ENCODE measurements at places on chromosomes 4 and X.

- no peak for DNase-seq
These were observed 50.1 kb downstream of the GABRG1 start for GRCh38 chr4:46073778-46074177.

DNA sequence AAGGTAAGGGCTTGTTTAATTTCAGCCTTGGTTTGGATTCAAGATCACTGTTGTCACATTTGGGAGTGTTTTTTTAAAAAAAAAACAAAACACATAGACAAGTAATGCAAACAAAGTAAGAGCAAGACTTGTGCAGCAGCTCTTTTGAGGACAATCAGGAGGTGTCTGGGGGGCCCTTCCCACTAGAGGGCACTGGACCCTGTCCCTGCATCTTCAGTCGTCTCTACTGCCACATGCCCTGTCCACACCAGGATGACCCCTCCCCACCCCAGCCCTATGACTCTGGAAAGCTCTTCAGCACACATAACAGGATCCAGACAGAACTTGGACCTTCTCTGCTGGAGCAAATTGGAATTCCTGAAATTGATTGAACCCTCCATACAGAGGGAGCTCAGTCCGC, 71.0 kb downstream of the USP46 start:
- DNase-seq = peak; percentile 13

DNA sequence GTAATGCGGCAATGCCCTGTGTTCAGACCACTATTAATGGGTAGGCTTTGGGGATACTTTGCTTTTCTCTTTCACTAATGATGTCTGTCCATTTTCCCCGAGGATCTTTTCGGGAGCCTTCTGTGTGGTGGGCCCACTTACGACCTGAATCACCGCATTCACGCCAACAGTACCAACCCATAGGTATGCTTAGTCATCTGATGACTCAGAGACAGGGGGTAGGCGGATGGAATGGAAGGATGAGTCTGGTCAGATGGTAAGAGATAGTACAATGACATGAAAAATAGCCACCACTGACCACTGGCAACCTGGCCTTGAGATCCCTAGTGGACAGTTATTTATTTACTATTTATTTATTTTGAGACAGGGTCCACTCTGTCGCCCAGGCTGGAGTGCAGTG, 76.0 kb upstream of the DHRSX start:
- DNase-seq = no peak

DNA sequence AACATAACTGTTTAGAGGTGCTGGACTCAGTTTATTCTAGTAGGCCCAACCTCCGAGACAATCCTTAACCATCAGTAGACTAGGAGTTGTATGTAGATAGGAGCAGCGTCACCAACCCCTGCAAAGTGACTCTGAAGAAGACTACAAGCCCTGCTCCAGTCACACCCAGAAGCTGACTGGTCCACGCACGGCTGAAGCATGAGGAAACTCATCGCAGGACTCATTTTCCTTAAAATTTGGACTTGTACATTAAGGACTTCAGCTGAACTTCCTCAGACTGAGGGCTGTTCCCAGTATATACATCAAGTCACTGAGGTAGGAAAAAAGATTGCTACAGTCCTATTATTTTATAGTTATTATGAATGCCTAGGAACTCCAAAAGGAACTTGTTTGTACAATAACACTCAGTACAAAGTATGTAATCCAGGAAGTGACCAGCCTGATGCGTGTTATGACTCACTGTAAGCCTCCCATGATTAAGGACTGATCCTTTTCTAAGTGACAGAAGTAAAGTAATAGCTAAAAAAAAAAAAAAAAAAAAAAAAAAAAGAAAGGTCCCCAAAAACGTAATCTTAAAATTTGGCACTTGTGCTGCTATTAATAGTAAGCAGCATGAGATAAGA, 41.6 kb upstream of the UGT2B7 start:
- DNase-seq = peak; percentile 84

- no peak for DNase-seq
These were observed 6.5 kb upstream of the USP46 start for GRCh38 chr4:52665592-52665991.

GRCh38 chrX:20252381-20253231, 14.1 kb downstream of the RPS6KA3 start:
- DNase-seq = no peak
